ENCODE measurements at places on chromosomes 1 and 21.
A peak's percentile ranks its signal among the peaks of the same experiment; 100 is the strongest.

GRCh38 chr1:68976916-68977610, 480.2 kb upstream of the DEPDC1 start:
- ATAC-seq = no peak

GRCh38 chr1:149997585-149998262, 12.8 kb downstream of the OTUD7B start:
- ATAC-seq = no peak

DNA sequence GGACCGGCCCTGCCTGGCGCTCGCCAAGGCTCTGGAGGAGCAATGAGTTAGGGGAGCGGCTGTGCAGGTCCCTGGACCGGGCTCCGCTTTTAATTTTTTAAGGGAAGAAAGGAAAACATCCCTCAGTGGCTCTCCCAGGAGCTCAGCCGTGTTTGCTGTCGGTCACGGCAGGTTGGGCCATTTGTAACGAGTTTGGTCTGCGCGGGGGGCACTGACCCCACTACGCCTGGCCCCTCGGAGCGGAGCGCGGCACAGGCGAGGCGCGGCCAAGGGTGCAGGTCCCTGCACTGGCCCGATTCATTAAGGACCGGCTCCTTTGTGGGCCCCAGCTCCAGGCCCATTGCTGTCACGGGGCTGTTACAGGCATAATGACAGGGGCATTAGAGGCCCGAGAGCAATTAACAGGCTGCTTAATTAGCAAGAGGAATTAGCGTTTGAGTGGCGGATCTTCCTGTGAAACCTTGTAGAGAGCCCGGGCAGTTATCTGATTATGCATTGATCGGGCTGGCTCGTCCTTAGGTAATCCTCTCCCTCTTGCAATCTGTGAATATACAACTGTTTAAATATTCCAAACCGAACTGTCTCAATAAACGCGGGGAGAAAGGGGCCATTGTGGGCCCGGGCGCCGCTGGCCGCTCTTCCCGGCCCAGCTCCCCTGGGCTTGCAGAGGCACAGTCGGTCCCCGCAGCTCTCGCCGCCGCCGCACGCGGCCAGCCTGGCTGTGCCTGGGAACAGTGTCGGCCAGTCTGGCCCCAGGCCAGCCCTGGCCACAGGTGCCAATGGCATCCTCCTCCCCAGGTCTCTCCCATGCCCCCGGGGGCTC, 56.8 kb downstream of the PRDM16 start:
- no peak for ATAC-seq

DNA sequence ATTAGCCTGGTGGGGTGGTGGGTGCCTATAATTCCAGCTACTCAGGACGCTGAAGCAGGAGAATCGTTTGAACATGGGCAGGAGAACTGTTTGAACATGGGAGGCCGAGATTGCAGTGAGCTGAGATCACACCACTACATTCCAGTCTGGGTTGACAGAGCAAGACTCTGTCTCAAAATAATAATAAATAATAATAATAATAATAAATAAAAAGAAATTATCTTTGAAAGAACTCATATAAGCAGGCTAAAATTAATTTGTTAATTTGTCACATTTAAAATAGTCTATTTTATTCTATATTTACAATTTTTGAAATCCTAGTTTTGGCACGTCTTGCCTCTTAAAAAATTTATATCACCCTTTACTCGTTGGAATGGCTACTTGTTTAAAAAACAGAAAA, 27.6 kb downstream of the CD247 start:
- ATAC-seq = no peak

- ATAC-seq = no peak
Measured at GRCh38 chr21:39014747-39015146, 168.5 kb downstream of the PSMG1 start.

GRCh38 chr1:222167896-222168295, 380.0 kb downstream of the HHIPL2 start:
- no peak for ATAC-seq

GRCh38 chr1:33295450-33296081, 25.3 kb downstream of the A3GALT2 start:
- ATAC-seq = peak; percentile 80

DNA sequence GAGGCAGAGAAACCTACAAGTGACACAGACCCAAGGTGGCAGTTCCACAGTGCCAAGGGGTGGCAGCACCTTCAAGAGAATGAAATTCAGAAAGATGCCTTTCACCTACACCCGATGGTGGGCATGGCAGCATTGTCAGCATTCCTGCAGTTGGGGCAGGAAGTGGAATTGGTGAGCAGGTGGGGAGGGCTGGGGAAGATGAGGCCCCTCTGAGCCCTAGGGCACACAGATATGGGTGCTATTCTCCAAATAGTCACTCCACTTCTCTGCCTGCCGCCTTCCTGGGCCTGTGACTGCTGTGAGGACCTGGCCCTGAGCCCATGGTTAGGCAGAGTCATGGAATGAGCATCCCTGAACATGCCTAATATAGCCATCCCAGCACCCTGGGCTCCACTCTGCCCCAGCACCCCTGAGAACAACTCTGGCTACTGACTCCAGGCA, 8.3 kb downstream of the SHISA4 start:
- ATAC-seq = peak; percentile 60

- no peak for ATAC-seq
Measured at GRCh38 chr1:162922201-162922600, 61.2 kb upstream of the CCDC190 start.

- no peak for ATAC-seq
Measured at GRCh38 chr1:175933801-175934200, 190.4 kb upstream of the TNR start.

- no peak for ATAC-seq
Measured at GRCh38 chr21:45347048-45347711, 57.8 kb upstream of the COL18A1 start.

DNA sequence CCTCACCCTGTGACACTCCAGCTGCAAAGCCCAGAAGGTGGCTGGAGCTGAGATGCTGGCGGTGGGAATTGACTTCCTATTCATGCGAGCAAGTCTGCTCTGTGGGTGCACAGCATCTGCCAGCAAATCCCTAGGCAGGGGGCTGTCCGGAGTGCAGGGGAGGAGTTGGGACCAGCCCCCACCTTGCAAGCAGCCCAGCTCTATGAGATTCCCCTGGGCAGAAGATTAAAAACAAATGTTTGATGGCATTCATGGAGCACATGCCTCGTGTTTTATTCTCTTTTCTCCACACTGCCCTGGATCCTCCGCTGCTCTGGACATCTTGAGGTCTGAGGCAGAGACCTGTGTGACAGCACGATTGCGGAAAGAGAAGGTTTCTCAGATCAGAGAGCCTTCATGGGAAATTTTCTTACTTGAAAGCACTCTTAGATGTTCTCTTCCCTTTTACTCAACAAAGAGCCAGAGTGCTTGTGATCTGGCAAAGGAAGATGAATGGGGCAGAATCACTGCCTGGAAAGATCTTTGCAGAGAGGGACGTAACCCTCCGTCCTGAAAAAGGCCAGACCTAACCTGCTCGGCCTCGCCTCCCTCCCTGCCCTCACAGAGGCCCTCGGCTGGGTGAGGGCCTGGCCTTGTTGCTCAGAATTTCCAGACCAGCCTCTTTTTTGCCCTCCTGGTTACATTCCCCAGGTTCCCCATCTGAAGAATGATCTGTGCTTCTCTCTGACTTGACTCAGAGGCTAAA, 597.1 kb downstream of the KIF26B start:
- no peak for ATAC-seq

GRCh38 chr1:54212872-54213271, 12.9 kb downstream of the MRPL37 start:
- ATAC-seq = no peak

Measured in gastroesophageal sphincter (tissue), 4 donors.